ENCODE measurements at places on chromosomes 13 and 19. TPM values are rescaled to one million over a fixed set of nuclear protein-coding genes. Genes with fewer than 3 reads are reported as not detected.

DNA sequence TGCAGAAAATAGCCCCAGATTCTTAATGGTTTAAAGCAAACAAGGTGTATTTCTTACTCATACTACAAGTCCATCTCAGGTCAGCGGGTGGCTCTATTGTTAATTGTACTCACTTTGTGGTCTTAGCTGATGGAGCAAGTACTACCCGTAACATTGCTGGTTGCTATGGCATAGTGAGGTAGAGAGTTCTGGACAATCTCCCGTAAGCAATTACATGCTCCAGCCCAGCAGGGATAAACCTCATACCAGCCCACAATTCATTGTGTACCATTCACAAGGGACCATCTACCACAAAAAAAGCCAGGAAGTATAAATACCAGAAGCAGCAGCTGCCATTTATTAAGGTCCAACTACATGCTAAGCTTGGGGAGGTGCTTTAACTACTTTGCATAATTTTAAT, 167.1 kb downstream of the PCDH9 start:
- no peaks in the 10 kb centered on the region for H3K4me1 ChIP-seq
- no peaks in the 10 kb centered on the region for H3K27me3 ChIP-seq
- H3K27ac ChIP-seq, result no peak overlapping the region
- no peaks in the 10 kb centered on the region for H3K36me3 ChIP-seq
- no peak overlapping the region for H3K4me3 ChIP-seq

DNA sequence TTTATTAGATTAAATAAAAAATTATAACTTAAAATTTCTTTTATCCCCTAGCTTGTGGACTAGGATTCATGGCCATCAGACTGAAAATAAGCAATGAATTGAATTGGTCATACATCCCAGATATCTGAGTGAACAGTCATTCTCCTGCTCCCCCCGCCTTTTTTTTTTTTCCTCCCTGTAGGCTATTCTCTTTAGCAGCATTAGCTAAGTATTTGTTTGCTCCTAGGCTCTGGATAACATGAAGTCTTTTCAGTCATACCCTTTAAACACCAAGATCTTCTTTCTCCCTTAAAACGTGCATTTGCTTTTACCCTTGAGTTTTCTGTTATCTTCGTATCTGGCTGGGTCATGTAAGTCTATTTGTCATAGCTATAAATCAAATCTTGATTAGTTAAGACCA, 866.7 kb upstream of the SPRY2 start:
- no peaks in the 10 kb centered on the region for H3K4me1 ChIP-seq
- H3K27ac ChIP-seq, result no peak overlapping the region
- ATAC-seq, result no peak
- no peak overlapping the region for H3K4me3 ChIP-seq
- no peaks in the 10 kb centered on the region for H3K36me3 ChIP-seq

The GRK1 gene
- 0.09 TPM for total RNA-seq

GRCh38 chr19:6239401-6239844, 40.4 kb downstream of the MLLT1 start:
- peak overlapping the region; percentile 22 for H3K4me3 ChIP-seq
- peaks cover 6% of the 10 kb centered on the region for H3K36me3 ChIP-seq
- peak; percentile 37 for ATAC-seq
- H3K27me3 ChIP-seq, result no peaks in the 10 kb centered on the region

The CERS1 gene
- not detected for total RNA-seq

The TRPM4 gene
- total RNA-seq, result not detected

DNA sequence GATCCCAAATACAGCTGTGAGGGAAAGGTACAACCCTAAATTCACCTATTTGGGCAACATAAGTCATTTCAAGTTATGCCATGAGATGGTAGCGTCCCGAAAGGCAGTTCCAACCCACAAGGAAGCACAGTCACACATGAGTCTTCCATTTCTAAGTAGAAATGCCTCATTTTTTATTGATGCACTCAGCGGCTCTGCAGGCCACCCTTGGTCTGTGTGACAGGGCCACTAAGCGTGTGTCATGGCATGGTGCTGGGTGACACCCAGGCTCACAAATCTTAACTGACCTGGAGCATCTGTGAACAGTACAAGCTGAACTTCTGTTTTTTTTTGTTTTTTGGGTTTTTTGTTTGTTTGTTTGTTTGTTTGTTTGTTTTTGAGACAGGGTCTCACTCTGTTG, 15.1 kb downstream of the RAB20 start:
- ATAC-seq, result no peak
- no peak overlapping the region for H3K27ac ChIP-seq
- H3K4me3 ChIP-seq, result no peak overlapping the region
- H3K27me3 ChIP-seq, result no peaks in the 10 kb centered on the region

The SYNE4 gene
- 1.5 TPM for total RNA-seq

The ZMYM5 gene
- 11.6 TPM for total RNA-seq

- H3K27me3 ChIP-seq, result no peaks in the 10 kb centered on the region
- no peak overlapping the region for H3K27ac ChIP-seq
- ATAC-seq, result no peak
Measured at GRCh38 chr19:6685962-6686627, 16.1 kb upstream of the TNFSF14 start.

The LILRB1 gene
- total RNA-seq, result 0.37 TPM

The CATSPERD gene
- not detected for total RNA-seq

The RDH8 gene
- total RNA-seq, result not detected

The MAP2K7 gene
- total RNA-seq, result 39.0 TPM

The ZNF582 gene
- 1.9 TPM for total RNA-seq

GRCh38 chr19:51503286-51503817, 1.8 kb upstream of the SIGLEC12 start:
- ATAC-seq, result no peak
- no peak overlapping the region for H3K27ac ChIP-seq
- H3K4me3 ChIP-seq, result no peak overlapping the region

The ANGPTL8 gene
- not detected for total RNA-seq

DNA sequence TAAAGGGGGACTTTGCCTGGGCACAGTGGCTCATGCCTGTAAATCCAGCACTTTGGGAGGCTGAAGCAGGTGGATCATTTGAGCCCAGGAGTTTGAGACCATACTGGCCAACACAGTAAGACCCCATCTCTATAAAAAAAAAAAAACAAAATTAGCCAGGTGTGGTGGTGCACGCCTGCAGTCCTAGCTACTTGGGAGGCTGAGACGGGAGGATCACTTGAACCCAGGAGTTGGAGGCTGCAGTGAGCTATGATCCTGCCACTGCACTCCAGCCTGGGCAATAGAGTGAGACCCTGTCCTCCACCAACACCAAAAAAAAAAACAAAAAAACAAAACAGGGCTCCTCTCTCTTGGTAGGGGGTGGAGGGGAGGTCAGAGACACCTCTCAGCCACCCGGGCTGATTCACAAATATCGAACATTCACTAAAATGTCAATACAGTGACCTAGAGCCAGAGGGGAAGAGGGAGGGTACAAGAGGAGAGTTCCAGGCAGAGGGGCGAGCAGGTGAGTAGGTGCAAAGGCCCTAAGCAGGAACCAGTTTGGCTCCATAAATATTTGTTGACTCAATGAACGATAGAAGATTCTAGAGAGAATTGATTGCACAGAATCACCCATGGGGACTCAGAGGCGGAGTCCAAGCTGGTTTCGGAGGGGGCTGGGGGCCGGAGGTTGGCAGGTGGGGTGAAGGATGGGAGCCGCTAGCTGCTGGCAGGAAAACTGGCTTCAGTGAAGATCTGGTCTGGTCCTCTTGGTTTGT, 1.0 kb upstream of the CREB3L3 start:
- peaks cover 6% of the 10 kb centered on the region for H3K4me1 ChIP-seq
- H3K27ac ChIP-seq, result peak overlapping the region; percentile 70
- no peak for ATAC-seq
- H3K4me3 ChIP-seq, result peak overlapping the region; percentile 62
- H3K36me3 ChIP-seq, result no peaks in the 10 kb centered on the region
- no peaks in the 10 kb centered on the region for H3K27me3 ChIP-seq

Data from activated T-helper 17 cell treated with anti-CD3 and anti-CD28 coated beads, Interleukin-2, amount 50 U/mL, for 72 hours (primary cell).